Kidney tubule cell (primary cell): ENCODE measurements at places on chromosomes 4 and X.

GRCh38 chrX:65985922-65986588, 53.8 kb downstream of the VSIG4 start:
- DNase-seq, result peak; percentile 66

DNA sequence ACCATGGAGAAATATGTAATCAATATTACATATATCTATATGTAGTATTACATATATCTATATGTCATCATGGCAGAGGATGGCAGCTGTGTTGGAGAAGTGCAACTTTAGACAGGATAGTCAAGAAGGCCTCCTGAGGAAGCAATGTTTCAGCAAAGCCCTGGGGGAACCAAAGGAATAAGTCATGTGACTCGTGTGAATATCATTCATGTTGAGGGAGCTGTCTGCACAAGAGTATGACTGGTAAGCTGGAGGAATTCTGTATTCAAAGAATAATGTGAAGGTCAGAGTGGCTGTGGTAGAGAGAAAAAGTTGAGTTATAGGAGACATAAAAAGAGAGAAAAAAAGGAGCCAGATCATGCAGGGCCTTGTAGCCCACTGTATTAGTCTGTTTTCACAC, 92.9 kb upstream of the EDNRA start:
- DNase-seq, result peak; percentile 35

DNA sequence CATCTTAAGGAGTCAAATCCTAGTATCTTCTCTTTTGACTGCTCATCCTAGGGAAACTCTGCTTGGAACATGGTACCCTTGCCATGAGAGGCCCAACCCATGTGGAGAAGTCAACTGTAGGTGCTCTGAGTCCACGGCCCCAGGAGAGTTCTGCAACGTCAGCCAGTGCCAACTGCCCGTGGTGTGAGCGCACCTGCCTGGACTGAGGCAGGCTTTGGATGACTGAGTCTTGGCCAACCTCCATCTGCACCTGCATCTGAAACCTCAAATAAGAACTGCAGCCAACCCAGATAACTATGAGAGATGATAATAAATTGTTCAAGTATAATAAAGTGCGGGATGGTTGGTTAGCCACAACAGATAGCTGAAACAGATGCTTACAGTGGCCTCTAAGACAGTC, 772.0 kb downstream of the TRIML1 start:
- DNase-seq, result no peak

- DNase-seq, result no peak
Observed at GRCh38 chrX:134538316-134538715, 78.4 kb downstream of the HPRT1 start.

- DNase-seq, result no peak
Observed at GRCh38 chr4:111839141-111839540, 306.1 kb upstream of the FAM241A start.

DNA sequence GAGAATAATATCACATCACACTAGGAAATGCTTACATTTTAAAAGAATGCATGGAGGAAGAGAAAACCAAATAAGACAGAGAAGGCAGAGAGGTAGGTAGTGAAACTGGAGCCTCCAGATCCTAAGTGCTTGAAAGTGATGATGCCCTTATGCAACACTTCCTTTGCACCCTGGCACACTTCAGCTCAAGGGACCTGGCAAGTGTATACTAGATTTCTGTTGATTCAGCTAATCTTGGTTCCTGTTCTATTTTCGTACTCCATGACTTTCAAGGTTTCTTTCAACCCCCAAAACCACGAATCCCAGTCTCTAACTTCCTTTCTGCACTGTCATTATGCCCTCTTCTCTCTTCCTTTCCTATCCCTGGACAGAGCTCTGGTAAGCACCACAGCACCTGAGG, 36.9 kb upstream of the SH3KBP1 start:
- no peak for DNase-seq

GRCh38 chr4:39699687-39700409, 1.9 kb downstream of the UBE2K start:
- DNase-seq, result no peak

GRCh38 chrX:132953354-132953753, 5.1 kb downstream of the HS6ST2 start:
- peak; percentile 77 for DNase-seq

DNA sequence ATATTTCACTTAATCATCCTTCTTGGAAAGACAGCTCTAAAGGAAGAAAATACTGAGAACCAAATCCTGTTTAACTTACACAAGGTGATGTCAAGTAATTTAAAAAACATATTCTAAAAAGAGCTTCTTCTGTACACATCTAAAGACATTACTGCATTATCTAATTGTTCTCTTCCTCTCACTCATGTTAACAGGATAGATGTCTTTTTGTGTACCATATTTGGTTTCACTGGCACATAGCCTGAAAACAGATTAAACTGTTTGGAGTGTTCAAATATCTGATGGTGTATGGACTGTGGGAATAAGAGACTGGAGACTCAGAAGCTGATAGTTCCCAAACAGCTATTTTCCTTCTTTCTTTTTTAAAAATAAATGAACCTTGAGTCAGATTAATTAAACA, 213.3 kb upstream of the MAB21L2 start:
- DNase-seq, result no peak

GRCh38 chr4:8152090-8152864, 6.3 kb downstream of the ABLIM2 start:
- no peak for DNase-seq

- no peak for DNase-seq
Observed at GRCh38 chr4:171812333-171812664, 905 bp upstream of the GALNTL6 start.

DNA sequence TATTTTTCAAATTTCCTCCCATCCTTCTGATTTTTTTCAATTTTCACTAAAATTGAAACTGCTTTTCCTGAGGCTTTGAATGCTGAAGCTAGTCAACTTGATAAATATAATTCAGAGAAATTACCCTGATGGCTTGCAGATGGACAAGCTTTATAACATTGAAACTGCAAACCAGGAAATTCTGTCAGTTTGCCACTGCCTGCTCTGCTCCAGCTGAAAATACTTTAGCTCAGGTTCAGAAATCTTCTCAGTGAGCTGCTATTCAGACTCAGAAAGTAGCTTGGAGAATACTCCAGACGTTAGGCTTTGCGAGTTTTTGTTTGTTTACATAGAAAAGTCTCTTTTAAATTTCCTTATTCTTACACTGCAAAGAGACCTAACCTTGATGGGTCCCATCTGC, 1574.7 kb downstream of the STIM2 start:
- DNase-seq, result peak; percentile 2

GRCh38 chr4:88752754-88753153, 55.1 kb upstream of the NAP1L5 start:
- DNase-seq, result no peak

DNA sequence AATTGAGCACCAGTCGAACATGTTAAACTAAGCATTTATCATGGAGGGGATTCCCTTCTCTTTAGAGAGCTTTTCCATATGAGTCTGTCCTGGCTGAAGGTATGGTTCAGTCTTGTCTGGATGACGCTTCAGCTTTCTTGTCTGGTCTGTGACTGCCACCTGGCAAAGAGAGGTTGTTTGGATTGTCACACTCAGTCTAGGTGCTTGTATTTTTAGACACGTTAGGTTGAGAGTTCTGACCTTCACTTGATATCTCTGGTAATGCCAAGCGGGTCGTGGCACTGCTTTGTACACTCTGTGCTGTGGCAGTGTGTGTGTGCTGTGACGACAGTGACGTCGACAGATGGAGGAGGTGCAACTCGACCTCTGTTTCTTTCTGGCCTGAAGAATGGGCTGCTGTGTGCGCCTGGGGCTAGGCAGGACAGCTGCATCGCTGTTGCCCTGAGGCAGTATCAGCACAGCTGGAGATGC, 12.6 kb downstream of the NOCT start:
- no peak for DNase-seq

DNA sequence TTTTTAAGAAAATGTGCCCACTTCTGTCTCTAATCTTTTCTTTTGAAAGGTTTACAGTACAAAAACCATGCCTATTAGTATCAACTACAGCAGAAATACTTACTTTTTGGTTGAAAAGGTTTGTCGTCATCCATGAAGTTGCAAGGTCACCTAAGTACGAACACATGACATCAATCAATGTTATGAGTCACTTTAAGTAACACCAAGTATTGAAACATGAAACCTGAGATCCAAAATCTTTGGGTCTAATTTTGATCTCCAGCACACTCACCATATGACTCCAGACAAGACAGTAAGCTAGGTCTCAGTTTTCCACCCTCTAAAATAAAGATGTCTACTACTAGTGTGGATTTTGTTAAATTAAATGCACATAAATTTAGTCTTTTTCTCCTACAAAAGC, 8.4 kb downstream of the ZNF280C start:
- no peak for DNase-seq

GRCh38 chr4:137775701-137776100, 243.4 kb upstream of the PCDH18 start:
- DNase-seq, result no peak

DNA sequence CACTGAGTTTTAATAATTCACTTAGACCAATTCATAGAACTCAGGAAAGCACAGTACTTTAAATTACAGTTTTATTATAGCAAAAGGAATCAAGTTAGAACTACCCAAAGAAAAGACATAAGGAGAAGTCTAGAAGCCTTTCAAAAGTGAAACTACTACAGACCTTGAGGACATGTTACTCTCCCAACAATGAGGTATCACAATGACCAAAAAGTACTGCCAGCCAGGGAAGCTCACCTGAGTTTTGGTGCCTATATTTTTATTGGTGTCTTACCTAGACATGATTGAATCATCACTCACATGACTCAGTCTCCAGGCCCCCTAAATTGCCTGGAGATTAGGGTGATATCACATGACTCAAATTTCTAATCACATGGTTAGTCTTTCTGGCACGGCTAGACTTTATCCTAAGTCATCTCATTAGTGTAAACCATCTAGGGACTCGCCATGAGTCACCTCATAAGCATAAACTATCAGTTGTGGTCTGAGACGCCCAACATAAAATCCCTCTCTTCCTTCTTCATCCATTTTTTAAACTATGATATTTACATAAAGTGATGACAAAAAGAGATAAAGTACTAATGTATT, 372.3 kb downstream of the TMA16 start:
- peak; percentile 62 for DNase-seq

- DNase-seq, result peak; percentile 68
Observed at GRCh38 chr4:78426972-78427371, 124.6 kb upstream of the ANXA3 start.

GRCh38 chr4:155822572-155822971, 43.5 kb downstream of the ASIC5 start:
- DNase-seq, result peak; percentile 23

DNA sequence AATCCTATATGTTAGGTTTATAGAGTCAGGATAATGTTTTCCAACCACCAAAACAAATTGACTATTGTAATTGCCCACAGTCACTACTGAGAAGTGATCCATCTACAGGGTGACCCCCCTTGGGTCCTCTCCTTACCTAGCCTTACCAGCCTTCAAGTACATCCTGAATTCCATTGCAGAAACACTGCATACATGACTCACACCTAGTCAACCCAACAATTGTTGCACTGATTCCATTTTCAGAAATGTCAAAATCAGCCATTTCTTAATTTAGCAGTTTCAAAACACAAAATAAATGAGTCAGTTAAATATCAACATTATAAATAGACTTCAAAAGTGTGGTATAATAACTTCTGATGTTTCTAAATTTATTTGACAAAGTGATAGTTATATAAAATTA, 106.3 kb upstream of the TNIP3 start:
- peak; percentile 26 for DNase-seq

DNA sequence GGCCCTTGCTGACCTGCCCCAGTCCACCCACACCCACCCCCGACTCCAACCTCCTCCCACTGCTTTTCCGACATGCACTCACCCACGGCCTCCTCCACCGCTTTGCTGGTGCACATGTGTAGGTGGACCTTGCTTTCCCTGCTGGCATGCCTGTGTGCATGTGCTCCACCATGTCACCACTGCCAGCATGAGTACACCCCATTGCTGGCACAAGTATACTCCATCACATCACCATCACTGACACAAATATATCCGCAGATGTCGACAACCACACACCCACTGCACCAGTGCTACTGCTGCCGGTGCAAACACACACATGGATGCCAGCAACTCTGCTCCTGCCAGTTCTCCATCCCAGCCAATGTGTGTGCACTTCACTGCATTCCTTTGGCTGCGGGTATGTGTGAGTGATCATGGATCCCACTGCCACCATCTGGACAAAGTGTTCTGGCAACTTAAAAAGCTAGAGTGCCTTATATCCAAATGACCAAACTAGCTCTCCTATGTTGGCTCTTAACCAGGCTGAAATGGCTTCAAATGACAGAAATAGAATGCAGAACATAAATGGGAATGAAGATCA, 1072.3 kb downstream of the RAPGEF2 start:
- DNase-seq, result peak; percentile 31

DNA sequence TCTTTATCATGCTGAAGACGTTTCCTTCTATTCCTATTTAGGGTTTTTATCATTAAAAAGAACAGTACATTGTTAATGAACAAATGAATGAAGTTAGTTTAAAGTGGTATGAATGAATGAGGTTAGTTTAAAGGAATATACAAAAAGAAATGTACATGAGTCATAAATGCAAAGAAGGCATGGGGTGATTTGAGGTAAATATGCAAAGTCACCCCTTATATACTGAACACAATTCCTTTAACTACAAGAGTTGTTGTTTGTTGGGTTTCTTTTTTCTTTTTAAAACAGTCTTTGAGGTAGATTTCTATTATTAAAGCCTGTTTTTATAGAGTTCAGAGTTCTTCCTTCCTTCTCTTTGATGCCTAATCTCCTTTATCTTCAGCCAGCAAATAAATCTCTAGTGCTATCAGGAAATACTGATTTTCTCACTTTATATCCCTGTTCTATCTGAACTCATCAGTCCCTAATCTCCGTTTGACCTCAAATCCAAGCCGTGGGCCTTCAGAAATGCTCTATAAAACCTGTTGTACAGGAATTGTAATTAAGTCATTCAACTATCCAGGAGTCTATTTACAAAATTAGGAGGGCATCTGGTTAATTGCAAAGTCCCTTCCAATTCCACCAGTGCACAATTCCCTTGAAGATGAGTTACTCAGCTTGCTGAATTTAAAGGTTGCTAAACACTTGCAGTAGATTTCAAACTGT, 31.6 kb upstream of the ABCG2 start:
- no peak for DNase-seq

DNA sequence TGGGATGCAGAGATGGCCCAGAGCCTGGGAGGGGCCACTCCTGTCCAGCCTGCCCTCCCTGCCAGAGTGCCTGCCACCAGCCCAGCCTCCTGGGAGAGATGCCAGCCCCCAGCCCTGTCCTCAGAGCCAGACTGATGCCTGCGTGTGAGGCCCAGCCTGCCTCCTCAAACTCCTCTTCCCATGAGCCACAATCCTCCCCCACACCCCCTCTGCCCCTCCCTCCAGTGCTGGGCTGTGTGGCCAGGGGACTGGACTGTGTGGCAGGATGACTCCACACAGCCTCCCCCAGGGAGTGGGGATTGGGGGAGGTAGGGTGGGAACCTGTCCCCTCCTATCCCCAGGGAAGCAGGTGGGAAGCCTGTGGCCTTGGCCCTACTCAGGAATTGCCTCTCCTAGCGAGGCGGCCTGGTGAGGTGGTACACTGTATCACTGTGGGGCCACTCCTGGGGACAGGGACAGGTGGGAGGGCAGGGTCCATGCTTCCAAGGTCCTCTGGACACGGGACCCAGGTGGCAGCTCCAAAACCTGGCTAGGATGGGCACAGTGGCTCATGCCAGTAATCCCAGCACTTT, 4.3 kb upstream of the SH3BP2 start:
- DNase-seq, result no peak

- no peak for DNase-seq
Observed at GRCh38 chr4:33802578-33802977, 2441.7 kb downstream of the ARAP2 start.
